Activated T-helper 1 cell treated with Interleukin-2 at 50 U/mL for 16 hours (primary cell): ENCODE measurements at places on chromosomes 2 and 18.

- no peak for DNase-seq
Observed at GRCh38 chr2:179825494-179825893, 35.9 kb downstream of the ZNF385B start.

GRCh38 chr18:76589316-76589715 lies 94.3 kb upstream of the ZNF516 start:
- DNase-seq, result no peak

- no peak for DNase-seq
Observed at GRCh38 chr2:118169359-118170005, 81.2 kb downstream of the INSIG2 start.

DNA sequence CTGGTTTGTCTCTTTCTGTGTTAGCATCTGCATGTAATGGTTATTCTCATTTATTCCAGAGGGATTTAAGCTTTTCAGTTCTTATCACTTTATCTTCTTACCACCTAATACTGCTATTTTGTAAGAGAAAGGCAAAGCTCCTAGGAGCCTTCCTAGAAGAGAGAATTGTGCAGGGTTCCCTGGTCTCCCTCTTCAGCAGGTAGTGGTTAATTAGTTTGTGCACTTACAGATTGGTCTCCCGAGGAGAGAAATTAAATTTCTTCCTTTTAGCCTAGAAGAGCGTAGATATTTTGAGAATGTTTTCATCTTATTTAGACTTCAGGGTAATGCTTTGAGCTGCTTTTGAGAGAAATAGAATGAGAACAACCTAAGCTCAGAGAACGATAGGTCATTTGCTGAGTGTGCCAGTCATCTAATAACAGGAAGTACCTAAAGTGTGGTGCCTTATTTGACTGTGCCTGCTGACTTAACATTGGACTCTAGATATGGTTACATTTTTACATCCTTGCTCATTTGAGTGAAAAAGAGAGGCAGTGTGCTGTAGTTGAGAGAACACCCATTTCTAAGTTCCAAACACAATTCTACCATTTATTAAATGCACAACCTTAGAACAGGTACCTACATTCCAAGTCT lies 651.4 kb downstream of the STK39 start:
- DNase-seq, result no peak

DNA sequence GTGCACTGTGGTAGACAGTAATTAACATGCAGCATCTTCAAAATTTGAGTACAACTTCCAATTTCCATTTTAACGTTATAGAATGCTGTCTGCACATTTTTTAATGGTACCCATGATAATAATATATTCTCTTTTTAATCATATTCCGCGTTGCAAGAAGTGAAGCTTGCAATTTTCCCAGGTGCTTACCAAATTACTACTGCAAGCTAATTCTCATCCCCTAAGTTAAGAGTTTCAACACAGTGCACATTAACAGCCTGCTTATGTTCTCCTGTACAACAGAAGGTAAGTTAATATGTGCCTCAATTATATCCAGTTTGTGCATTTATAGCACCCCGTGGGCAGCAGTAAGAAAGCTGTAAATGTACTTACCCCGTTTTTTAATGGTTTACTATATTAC lies 132.9 kb downstream of the CBLN2 start:
- no peak for DNase-seq
